ENCODE measurements at places on chromosomes 2 and 18.

- no peak for DNase-seq
Measured at GRCh38 chr2:96197546-96198255, 10.9 kb downstream of the STARD7 start.

DNA sequence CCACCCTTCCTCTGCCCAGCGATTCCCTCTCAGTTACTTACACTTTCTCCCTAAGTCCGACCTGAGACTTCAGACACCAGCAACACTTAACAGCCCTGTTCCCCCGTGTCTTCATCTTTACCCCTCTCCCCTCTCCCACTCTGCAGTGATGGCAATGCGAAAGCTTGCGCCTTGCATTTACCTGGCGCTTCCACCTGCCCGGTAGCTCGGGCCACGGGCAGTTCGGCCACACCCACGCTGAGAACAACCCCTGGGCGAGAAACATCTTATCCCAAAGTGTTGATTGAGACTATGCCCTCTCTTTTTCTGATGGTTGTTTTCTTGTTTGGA lies 558 bp downstream of the DNAJC10 start:
- DNase-seq = peak; percentile 91

- DNase-seq = no peak
Measured at GRCh38 chr2:88159955-88160415, 10.2 kb upstream of the THNSL2 start.

DNA sequence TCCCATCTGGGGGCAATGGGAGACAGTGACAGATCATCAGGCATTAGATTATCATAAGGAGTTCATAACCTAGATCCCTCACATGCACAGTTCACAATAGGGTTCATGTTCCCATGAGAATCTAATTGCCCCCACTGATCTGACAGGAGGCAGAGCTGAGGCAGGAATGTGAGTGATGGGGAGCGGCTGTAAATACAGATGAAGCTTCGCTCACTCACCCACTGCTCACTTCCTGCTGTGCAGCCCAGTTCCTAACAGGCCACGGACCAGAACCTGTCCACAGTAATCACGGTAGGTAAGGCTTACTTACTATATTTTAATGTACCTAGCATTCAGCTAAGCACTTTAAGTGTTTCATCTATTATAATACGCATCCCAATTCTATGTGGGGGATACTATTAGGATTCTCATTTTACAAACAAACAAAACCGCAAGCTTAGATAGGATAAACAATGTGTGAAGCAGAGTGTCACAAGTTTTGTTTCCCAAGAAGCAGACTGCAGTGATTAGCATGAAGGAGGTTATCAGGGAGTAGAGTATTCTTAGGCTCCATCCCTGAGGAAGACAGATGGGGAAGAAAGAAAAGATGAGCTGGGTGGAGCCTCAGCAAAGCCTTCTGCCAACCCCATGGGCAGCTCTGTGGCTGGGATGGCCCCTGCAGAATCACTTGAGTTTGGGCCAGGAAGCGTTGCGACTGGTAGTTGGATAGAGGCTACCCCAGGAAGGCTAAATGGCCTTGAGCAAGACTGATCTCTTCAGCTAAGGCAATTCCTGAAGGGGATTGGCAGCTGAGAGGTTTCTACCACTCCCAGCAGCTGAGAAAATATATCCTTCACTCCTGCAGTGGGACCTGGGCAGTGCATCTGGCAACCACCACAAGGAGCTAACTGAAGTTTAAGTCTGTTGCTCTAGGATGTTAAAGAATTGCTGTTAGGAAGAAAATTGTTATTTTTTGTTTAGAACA lies 133.1 kb downstream of the MREG start:
- DNase-seq = no peak

GRCh38 chr2:1593371-1594122 lies 150.8 kb downstream of the PXDN start:
- DNase-seq = peak; percentile 50

- no peak for DNase-seq
Measured at GRCh38 chr2:11768946-11769345, 22.5 kb downstream of the LPIN1 start.

- no peak for DNase-seq
Measured at GRCh38 chr18:13611142-13611600, 115.2 kb downstream of the FAM210A start.

- no peak for DNase-seq
Measured at GRCh38 chr18:79402977-79403722, 7.4 kb downstream of the NFATC1 start.

- DNase-seq = no peak
Measured at GRCh38 chr2:27977731-27978312, 87.3 kb downstream of the BABAM2 start.

GRCh38 chr2:30758191-30758651 lies 49.0 kb downstream of the CAPN13 start:
- no peak for DNase-seq

- DNase-seq = peak; percentile 39
Measured at GRCh38 chr2:57776916-57777315, 269.7 kb upstream of the VRK2 start.

DNA sequence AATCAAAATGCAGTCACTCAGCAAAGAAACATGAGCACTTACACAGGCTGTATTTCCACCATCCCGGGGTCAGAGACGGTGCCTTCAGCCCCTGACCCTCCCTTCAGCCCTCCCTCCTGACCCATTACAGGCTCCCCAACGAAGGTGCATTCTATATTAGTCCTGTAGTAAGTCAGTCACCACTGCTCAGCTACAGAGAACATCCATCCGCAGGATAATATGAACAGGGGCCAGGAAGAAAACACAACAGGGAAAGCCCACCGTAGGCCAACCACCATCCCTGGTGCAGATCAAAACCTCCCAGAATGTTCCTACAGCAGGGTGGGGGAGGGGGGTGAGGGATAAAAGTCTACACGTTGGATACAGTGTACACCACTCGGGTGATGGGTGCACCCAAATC lies 15.1 kb downstream of the PXDN start:
- DNase-seq = no peak

GRCh38 chr2:180519276-180519675 lies 461.1 kb upstream of the UBE2E3 start:
- no peak for DNase-seq

- DNase-seq = no peak
Measured at GRCh38 chr2:16036951-16037350, 96.6 kb downstream of the MYCN start.

GRCh38 chr18:3725115-3725514 lies 275.1 kb downstream of the TGIF1 start:
- DNase-seq = no peak

DNA sequence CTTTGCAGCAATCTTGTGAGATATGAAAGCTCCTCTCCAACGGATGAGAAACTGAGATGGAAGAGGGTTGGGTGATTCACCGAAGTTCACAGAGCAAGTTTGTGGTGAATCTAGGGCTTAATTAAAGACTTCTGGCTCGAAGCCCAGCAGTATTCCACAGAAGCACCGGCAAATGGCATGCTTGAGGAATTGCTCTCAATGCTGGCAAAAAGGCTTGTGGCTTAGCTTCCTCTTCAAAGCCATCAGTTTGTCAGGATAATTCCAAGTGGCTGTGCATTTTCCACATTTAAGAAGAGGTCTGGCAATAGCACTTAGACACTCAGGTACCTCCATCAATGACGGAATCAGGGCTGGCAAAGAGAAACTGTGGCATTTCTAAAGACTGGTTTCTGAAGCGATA lies 98.7 kb upstream of the SLC66A3 start:
- DNase-seq = peak; percentile 48

DNA sequence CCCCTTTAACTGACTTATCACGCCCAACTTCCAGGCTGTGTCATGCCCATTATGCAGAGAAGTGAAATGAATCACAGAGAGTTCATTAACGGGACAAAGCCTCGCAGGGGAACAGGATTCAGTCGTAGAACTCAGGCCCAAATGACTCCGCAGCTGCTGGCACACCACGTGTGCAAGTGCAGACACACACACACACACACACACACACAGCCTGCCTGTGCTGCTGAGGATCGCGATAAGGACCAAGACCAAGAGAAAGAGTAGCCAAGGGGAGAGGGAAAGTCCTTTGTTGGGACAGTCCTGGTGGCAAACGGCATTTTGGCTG lies 90.0 kb upstream of the TAF1B start:
- no peak for DNase-seq

GRCh38 chr2:189298038-189298437 lies 118.5 kb upstream of the COL5A2 start:
- no peak for DNase-seq

GRCh38 chr2:13858626-13859025 lies 773.9 kb upstream of the LRATD1 start:
- DNase-seq = no peak

- DNase-seq = no peak
Measured at GRCh38 chr2:37583867-37584266, 87.6 kb downstream of the CDC42EP3 start.

- no peak for DNase-seq
Measured at GRCh38 chr2:240519396-240520129, 38.2 kb downstream of the ANKMY1 start.

DNA sequence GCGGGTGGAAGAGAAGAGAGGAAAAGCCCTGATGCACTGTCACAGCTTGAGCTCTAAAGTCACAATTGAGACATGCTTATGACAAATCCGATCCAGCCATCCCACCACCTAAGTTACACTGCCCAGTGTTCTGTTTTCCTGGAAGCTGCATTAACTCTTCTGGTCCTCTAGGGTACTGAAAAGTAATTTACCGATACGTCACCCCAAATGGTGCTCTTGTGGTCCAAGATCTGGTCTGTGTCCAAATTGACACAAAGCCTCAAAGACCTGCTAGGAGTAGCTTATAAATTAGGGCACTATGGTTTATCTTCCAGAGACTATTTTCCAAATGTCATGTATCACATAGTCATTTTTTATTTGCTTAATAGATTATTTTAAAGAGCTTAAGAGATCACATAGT lies 186.7 kb upstream of the ETAA1 start:
- DNase-seq = no peak

Measured in NCI-H510A treated with DMSO at 0.1 percent for 48 hours (cell line).